ENCODE measurements at places on chromosomes 2 and 18.

DNA sequence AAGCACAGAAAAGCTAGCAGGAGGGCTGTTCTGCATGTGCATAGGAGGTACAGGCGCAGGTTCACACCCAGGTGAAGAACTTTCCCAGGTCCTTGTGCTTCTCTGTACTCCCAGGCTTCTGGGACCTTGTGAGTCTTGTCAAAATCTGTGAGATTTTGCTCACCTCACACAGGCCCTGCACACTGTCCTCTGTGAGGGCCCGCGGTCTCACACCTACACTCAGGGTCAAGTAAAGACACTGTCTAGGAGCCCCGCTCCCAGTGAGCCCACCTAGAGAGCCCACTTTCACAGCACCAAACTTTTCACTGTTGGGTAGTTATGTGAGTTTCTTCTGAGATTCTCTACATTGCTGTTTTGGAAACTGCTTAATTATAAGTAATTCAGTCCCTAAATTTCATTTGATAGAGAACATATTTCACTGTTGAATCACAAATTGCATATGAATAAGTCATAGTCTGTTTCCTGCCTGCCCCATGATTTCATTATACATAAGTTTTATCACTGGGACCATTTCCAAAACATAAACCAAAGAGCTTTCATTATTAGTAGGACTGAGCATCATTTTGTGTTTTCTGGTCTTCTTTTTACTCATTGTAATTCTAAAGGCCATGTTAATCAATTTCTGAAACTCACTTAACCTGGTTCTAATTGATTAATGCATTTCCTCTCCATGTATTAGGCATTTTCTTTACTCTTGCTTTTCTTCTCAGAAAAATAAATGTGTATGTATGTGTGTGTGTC lies 234.2 kb upstream of the SPOPL start:
- DNase-seq = no peak

DNA sequence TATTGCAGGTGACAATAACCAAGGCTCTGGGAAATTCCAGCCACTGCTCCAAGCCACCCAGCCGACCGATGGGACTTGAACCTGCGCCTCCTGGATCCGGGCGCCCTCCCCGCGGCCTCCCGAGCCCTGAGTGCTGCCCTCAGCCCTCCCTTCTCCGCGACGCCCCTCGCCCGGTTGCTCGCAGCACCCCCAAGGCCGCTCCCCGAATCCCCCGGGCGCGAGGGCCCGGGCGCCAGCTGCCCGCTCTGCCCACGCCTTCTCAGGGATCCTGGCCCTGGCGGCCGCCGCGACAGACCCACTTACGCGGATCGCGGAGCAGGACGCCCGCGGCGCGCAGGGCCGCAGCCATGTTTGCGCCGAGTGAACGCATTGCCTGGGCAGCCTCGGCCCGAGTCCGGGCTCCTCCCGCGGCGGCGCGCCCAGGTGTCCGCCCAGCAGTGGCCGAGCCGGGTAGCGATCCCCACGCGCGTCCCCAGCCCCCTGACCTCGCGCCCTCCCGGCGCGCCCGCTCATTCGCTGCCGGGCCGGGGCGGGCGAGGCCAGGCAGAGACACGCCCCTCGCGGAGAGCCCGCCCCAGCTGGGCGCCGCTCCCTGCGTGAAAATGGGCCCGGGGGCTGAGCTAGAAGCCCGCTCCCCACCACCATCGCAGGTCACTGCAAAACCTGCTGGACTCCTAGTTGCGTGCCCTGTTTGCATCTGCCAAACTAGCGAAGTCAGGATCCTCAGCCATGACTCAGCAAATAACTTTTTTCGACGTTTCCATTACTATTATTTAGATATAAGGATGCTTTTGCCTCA lies at the start of gene FECH:
FECH (minus strand) TSS at position 452 of the 799 bp plus-strand sequence; CDS start at position 370, 82 bp downstream.
- peak; percentile 64 for DNase-seq

DNA sequence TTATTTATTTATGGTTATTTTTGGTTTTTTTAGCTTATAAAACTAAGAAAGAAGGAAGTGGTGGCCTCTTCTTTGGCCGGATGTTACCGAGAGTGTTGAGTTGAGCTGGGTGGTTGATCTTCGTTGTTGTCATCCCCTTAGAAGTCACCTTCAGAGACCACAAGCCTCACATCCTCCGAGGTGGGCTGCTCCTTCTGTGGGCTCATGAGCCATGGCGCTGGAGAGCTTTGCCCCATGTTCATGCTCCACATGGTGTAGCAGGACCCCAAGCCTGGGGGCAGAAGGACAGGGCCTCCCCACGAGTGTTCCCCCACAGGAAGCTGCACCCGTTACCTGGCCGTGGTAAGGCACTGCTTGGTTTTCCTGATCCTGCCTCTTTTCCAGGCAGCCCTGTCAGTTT lies 23.4 kb downstream of the SNTG2 start:
- no peak for DNase-seq

DNA sequence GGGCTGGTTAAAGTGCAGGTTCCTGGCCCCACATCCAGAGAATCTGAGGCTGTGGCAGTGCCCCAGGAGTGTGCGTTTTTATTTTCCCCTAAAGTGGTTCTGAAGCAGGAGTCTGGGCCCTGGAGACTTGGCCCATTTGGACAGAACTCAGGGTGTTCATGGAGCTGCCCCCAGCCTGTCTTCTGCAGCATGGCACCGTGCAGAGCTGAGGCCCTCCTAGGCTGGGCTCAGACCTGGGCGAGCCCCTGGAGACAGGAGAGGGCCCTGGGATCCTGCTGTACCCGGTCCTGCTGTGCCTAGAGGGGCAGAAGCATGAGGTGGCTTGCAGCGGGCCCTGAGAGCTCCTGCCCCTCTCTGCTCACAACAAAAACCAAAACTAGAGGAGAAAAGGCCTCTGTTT lies 58.8 kb upstream of the B3GNT7 start:
- no peak for DNase-seq

DNA sequence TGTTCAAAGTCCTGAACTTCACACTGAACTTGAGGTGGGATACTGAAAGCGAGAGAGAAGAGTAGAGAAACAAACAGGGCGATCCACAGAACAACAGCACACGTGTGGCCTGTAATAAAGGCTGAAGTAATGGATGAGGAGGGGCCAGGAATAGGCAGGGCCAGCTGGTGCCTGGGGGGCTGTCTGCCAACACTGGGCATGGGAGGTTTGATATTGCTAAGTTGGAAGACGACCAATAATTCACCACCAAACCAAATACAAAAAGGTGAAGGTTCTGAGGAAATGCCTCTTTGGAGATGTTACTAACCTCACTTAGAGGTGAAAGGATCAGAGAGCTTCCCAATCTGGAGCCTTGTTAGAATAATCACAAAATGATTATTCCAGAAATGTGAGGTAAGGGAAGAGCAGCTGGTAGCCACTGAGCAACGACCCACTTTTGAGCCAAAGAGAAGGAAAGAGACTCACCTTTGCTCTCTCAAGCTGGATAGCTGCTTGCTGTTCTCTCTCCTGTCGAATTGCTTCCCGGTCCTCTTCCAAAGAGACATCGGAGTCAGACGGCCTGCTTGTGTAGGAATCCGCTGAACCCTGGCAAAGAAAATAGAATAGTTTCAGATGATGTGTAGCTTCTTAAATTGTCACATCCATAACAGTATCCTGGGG lies 54.7 kb upstream of the ARL5A start:
- no peak for DNase-seq

DNA sequence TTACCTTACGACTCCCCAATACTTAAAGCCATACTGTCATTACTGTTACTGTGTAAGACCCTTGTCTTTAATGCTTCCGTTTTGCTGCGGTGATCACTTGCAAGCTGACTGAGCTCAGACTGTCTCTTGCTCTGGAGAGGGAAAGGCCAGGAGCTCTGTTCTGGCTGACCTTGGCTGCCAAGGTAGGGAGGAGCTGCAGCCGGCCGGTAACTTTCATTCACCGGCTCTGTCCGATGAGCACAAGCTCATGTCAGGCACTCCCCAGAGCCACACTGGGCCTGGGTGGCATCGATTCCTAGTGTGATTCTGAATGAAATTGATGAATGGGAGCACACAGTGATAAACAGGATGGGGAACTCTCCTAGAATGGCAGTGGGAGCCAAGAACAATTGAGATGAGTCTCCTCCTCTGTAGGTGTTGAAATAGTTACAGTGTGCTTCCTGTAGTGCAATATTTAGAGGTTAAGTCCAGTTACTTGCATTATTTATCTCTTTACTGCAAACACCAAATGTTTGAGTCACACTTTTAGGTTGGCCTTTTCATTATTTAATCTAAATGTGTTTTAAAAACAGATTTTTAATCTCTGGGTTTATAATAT lies 100.9 kb downstream of the ATP9B start:
- no peak for DNase-seq

GRCh38 chr2:43540021-43540779 lies 55.6 kb downstream of the THADA start:
- DNase-seq = no peak

GRCh38 chr2:47067788-47068407 lies 87.2 kb downstream of the STPG4 start:
- DNase-seq = no peak

DNA sequence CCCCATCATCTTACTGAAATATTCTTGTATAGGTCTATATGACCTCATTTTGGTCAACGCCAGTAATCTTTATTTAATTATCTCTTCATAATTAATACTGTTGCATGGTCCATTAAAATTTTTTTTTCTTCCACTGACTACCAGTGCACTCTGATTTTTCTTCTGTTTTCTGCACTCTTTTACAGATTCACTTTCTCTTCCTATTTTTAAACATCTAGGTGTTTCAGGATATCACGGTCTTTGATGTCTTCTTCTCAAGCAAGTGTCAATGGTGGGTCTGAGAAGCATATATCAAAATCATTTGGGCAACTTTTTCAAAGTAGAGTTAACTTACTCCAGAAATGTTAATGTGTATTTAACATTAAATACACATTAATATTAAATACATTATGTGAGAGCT lies 51.4 kb downstream of the CCDC141 start:
- DNase-seq = no peak

DNA sequence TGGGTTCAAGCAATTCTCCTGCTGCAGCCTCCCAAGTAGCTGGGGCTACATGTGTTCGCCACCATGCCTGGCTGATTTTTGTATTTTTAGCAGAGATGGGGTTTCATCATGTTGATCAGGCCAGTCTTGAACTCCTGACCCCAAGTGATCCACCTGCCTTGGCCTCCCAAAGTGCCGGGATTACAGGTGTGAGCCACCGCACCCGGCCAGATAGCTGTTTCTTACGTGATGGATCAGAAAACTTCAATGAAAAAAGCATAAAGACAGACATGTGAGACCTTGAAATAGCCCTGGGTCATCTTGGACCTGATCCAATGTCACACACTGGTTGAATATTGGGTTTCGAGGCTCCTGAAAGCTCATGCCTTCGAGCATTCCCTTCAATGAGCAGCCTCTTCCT lies 66.7 kb upstream of the RTN4 start:
- DNase-seq = no peak

DNA sequence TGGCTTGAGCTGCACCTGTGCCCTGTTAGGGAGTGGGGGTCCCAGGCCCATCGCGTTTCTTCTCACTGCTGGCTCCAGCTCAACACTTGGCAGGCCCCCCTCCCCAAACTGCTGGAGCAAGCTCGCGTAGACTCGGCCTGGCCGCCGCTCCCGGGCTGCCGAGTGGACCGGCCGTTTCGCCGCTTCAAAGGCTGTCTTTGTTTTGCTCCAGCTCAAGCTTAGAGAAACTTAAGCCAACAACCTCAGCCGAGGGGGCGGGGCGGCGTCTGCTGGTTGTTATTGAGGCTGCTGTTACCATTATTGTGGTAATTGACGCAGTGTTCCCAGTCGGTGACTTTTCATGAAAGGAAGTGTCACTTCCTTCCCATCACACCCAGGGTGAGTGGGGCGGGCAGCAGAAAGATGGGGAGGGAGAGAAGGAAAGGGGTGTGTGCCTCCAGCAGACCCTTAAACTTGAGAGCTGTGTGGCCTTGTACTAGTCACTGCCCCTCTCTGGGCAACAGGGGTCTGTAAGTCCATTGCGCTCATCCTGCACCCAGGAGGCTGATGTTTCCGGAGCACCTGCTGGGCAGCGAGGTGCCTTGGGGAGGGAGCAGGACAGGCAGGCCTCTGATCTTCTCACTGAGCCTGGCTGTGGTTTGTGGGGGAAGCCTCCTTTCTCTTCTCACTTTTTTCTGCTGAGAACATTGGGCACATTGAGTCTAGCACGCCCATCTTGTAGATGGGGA lies 2.1 kb downstream of the ARID5A start:
- DNase-seq = peak; percentile 75

DNA sequence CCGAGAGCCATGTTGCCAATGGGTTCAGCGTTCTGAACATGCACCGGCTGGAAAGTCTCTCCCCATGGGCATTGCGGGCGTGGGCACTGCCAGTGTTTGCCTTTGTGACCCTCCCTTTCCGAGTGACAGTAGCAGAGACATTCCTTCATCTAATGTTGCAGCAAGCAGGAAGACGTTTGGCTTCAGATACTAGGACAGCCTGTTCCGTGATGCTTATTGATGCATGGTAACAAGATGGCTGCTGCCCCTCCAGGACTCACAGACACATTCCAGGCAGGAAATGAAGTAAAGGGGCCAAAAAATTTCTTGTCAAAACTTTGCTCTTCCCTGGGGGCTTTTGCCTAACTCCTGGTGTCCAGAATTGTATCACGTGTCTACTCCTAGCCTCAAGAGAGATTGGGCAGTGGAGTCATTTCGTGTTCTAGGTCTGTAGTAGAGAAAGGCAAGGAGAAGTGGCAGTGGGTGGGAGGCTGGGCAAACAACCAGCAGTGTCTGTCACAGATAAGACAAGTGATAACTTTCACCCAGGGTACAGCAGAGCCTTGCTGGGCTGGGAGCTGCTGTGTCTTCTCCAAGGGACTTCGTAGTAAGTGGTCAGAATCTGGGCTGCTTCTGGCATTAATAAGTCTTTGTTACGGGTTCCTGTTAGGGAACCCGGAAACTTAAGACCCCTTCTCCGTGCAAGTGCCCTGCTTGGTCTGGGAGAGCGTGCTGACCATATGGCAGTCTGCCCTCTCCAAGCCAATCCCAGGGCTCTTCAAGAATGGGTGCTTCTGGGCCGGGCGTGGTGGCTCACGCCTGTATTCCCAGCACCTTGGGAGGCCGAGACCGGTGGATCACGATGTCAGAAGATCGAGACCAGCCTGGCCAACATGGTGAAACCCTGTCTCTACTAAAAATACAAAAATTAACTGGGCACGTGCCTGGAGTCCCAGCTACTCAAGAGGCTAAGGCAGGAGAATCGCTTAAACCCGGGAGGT lies 93.5 kb downstream of the TFCP2L1 start:
- no peak for DNase-seq

DNA sequence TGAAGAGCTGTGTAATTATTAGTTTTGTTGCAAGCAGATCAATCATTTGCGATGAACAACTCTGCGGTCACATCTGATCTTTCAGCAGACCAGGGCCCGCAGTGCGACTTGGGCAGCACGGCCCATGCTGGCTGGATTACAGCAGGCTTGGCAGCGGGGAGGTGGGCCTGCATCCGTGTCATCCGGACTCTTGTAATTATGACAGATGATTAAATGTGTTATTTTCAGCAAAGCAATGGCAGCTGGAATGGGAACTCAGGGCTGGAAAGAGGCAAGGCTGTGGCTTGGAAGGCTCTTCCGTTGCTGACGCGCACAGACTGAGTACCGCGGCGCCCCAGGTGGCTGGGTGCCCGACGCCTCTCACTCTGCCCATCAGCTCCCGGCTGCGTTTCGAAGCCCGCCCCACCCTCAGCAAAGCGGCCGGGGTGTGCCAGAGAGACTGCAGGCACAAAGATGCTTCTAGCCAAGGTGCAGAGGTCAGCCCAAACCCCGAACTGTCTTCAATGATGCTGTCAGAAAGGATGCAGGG lies 397.4 kb upstream of the SALL3 start:
- no peak for DNase-seq

- DNase-seq = no peak
These were observed 150.4 kb upstream of the SLC1A4 start for GRCh38 chr2:64838817-64839216.

- no peak for DNase-seq
These were observed 35.3 kb downstream of the MYOM1 start for GRCh38 chr18:3184275-3184963.
